Hepatocyte (in vitro differentiated cells): ENCODE measurements at places on chromosomes 6 and 20.
A peak's percentile ranks its signal among the peaks of the same experiment; 100 is the strongest.

- DNase-seq, result no peak
Measured at GRCh38 chr6:109961611-109962041, 16.5 kb upstream of the GPR6 start.

DNA sequence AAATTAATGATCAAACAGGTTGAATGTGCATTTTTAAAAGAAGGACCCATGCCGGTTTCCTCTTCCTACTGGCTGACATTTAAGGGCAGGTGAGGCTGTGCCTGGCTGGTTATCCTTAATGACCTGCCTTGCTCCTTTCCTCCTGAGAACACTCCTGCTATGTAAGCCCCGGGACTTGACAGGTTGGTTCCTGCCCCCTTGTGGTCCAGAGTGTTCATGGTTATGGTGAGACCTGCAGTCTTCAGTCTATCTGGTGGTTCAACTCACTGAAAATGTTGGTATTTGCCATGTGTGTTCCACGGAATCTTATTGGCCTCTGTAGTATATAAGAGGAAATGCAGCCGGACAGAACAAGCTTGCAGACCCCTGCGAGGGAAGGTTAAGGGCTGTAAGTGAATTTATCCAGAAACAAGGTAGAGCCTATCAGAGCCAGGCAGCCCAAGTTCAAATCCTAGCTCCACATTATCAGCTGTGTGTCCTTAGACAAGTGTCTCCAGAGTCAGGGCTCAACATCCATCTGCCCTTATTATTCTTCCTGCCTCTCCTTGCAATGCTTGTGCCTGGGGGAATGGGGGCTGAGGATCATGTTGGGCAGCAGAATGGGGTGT is 5.2 kb upstream of the BPIFA3 start:
- DNase-seq, result peak; percentile 88

GRCh38 chr20:11275740-11276139 is 601.9 kb upstream of the JAG1 start:
- no peak for DNase-seq

DNA sequence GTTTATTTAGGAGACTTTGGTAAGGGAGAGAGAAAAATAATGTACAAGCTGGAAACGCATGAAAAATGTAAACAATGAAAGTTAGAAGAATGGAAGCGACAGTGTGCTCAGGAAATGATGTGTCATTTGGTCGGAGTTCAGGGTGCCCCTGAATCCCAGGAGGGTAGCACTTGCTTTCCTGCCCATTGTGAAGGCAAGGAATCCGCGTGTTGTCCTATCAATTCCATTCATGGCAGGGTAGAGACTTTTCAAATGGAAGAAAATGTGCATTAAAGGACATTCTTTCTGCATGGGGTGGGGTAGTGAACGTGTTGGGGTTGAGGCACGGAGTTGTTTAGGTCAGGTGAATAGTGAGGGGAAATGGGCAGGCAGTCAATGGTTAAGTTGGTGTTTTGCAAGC is 33.7 kb downstream of the GCNT2 start:
- no peak for DNase-seq

- peak; percentile 85 for DNase-seq
Measured at GRCh38 chr6:166775180-166775922, 148.3 kb upstream of the RPS6KA2 start.

- DNase-seq, result no peak
Measured at GRCh38 chr6:106490974-106491373, 130.5 kb downstream of the CRYBG1 start.

GRCh38 chr20:63643946-63644345 is 9.3 kb downstream of the STMN3 start:
- DNase-seq, result no peak

DNA sequence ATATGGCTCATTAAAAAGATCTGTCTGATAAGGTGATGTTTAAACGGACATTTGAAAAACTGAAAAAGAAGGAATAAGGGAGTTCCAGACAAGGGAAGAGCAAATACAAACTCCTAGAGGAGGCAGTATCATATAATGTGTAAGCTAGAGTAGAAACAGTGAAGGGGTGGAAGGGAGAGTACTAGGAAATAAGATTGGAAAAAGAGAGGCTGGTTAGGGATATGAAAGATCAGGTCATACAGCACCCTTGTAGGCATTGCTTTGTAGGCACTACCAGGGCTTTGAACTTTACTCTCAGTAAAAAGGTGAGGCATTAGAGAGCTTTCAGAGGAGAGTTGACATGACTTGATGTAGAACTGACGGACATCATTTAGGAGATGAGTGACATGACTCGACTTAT is 85.7 kb downstream of the MLIP start:
- DNase-seq, result no peak

DNA sequence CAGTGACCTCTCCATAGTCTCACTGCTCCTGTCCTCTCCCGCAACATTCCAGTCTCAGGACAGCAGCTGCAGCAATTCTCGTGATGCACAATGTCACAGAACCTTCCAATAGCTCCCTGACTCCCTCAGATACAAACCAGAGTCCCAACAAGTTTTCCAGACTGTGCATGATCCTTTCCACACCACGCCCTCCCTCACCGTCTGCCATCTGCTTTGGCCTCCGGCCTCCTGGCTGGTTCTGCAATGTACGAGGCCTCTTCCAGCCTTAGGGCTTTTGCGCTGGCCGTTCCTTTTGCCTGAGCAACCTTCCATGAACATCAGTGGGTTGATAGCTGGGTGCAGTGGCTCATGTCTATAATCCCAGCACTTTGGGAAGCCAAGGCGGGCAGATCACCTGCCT is 9.6 kb downstream of the FNDC1 start:
- DNase-seq, result no peak

DNA sequence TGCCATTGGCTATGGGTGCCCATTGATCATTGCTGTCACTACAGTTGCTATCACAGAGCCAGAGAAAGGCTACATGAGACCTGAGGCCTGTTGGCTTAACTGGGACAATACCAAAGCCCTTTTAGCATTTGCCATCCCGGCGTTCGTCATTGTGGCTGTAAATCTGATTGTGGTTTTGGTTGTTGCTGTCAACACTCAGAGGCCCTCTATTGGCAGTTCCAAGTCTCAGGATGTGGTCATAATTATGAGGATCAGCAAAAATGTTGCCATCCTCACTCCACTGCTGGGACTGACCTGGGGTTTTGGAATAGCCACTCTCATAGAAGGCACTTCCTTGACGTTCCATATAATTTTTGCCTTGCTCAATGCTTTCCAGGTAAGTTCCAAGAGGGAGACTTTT is 16.4 kb downstream of the ADGRF4 start:
- no peak for DNase-seq

DNA sequence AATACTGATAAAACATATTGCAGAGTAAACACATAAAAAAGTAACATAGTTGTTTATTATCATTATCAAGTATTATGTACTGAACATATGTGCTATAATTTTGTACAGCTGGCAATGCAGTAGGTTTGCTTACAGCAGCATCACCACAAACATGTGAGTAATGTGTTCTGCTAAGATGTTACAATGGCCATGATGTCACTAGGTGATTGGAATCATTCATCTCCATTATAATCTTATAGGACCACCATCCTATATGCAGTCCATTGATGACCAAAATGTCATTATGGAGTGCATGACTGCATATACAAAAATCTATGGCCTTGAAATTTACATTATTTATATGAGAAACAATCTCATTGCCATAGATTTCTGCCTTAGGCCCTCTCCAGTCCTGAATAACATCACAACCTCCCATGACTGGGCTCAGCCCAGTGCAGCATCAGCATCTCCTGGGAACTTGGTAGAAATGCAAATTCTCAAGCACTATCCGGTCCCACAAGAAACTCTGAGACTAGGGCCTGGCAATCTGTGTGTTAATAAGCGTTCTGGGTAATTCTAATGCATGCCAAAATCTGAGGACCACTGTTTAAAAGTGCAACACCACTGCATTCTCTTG is 352.0 kb upstream of the MARCKS start:
- DNase-seq, result no peak

GRCh38 chr6:22363166-22363713 is 66.4 kb upstream of the PRL start:
- DNase-seq, result no peak

DNA sequence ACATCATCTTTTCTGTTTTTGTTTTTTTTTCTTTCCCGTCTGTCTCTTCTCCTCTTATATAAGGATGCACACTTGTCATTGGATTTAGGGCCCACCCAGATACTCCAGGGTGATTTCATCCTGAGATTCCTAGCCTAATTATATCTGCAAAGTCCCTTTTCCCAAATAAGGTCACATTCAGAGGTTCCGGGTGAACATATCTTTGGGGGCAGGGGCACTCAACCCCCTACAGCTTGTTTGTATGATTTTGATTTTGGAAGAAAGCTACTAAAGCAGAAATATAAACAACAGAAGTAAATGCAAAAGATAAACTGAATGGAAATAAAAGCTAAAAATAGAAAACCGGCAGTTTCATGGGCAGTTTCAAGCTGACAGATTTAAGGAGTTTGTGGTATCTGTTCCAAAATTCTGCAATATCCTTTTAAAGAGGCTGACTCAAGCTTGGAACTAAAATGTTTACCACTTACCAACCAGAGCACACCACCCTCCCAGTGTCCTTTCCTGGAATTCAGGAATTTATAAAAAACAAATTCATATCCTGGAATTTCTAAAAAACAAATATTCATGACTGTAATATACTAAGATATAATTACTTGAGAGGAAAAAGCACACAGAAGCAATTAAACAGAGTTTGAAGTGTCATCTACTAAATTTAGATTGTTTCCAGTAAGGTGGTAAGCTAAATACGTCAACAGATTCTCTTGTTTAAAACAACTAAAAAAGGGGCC is 100.0 kb upstream of the CARMIL1 start:
- DNase-seq, result peak; percentile 38

DNA sequence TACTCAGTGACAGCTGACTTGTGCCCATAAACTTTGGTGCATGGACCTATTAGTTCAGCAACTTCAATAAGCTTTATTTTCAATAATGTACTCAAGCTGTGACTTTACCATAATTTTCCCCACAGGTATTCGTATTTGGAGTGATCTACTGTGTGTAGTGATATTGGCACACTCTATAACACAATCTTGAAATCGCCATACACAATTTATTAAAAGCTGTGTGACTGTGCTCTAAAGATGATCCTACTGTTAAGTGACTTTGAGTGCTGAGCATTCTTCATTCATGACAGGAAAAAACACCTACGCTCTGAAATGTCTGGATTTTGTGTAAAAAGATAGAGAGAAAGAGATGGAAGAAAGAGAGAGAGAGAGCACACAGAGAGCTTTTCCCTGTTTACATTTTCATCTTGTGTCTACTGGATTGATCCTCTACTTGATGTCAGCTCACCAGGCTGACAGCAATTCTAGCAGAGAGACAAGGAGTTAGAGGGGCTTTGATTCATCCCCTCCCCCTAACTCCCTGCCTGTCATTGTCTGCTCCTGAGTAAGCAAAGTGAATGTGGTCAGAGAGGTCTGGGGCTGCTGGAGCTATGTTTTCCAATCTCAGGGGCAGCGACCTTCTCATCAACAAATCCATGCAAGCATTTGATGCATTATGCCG is 538.7 kb upstream of the POU3F2 start:
- DNase-seq, result no peak

DNA sequence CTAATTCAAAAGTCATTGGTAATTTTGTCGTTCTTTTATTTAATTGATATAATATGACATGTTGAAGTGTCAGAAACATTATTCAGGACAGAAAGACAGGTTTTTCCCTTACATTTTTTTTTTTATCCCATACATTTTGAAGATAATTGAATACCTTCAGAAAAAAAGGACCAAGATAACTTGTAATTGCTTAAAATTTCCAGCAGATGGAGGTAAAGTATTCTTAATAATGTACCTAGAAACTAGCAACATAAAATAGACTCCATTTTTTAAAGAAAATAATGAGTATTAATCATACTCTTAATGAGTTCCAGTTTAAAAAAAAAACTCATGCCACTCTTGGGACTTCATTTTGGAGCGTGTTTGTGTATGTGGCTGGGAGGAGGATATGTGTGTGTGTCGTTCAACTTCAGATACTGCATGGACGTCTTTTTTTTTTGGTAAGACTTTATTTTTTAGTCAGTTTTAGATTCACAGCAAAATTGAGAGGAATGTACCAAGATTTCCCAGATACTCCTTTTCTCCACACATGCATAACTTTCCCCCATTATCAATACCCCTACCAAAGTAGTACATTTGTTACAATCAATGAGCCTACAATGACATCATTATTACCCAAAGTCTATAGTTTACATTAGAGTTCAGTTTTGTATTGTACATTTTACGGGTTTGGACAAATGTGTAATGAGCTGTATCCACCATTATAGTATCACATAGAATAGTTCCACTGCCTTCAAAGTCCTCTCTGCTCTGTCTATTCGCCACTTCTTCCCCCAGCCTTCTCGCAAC is 79.4 kb downstream of the ROS1 start:
- DNase-seq, result peak; percentile 17

DNA sequence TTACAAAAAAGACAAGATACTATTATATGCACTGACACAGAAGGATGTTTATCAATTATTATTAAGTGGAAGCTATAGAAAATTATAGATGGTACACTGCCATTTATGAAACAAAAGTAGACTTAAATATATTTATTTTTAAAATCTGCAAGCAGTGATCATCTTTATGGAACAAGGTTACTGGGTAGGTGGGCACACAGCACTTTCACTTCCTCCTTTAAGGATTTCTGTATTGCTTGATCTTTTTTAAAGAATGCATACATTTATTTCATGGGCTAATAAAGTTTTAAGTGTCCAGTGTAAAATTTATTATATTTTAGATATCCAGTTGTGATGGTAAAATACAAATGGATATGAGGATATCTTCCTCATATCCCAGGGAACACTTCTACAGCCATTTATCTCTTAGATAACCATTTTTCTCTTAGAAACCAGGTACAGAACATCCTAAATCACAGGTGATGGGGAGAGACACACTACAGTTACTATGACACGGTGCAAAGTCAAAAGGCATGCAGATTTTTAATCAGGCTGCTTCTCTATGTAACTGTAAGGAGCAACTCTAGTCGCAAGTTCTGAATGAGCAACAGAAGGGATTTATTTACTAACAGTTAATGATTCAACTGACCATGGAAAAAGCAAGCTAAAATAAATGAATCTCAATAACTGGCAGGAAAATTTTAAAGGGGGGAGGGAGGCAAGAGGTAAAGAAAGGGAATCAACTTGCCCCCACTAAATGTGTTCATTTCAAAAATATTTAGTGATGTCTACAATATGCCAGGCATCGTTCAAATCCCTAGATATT is 2.2 kb downstream of the FBXL4 start:
- DNase-seq, result no peak

DNA sequence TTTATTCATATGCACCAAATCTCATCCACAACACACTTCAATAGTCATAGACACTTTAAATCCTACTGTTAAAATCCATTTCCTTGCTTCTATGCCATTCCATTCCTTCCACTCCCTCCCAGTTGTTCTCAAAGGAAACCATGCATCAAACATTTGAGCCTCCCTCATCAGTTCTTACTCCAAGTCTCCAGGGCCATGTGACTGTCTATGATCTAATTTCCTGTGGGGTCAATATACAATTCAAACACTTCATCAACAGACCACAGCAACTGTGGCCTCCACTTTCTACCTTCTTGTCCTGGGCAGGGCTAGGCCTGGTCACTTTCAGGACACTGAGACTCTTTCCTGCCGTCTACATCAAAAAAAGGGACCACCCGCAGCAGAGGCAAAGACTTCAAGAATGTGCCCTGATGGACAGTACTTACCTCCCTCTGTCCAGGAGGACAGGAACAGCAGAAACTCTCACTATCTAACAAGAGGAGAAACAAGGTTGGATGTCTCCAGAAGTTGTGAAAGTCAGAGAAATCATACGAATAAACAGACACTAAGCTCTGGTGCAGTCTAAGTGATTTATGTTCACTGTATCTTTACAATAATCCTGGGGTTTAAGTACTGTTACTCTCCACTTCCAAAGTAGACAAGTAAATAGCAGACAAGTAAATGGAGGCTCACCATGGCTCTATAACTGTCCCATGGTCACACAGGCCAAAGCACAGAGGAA is 160.2 kb downstream of the QRSL1 start:
- no peak for DNase-seq

GRCh38 chr20:23680146-23680545 is 8.7 kb downstream of the CST4 start:
- no peak for DNase-seq
